Stimulated activated CD8-positive, alpha-beta memory T cell treated with anti-CD3 and anti-CD28 coated beads, Interleukin-2, amount 100 ng/mL, for 1 hour (primary cell): ENCODE measurements at places on chromosomes 13 and 19.

- no peak for DNase-seq
Observed at GRCh38 chr13:63367522-63368198, 1952.0 kb upstream of the PCDH20 start.

DNA sequence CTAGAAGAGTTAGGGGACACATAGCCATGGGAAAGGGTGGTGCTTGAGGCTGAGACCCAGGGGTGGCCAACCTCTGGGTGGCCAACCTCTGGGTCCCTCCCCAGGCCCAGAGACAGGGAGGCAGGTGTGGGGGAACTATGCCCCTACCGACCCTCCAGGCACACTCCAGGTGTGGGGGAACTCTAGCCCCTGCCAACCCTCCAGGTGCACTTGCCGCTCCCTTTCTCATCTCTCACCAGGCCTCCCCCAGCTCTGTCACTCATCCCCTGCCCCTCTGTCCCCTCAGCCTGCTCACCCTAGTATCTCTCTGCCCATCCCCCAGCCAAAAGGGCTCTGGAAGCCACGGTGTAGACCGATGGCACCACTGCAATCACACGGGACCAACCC lies 10.6 kb upstream of the VSTM2B start:
- no peak for DNase-seq

- no peak for DNase-seq
Observed at GRCh38 chr19:11151181-11151580, 4.4 kb downstream of the SPC24 start.

DNA sequence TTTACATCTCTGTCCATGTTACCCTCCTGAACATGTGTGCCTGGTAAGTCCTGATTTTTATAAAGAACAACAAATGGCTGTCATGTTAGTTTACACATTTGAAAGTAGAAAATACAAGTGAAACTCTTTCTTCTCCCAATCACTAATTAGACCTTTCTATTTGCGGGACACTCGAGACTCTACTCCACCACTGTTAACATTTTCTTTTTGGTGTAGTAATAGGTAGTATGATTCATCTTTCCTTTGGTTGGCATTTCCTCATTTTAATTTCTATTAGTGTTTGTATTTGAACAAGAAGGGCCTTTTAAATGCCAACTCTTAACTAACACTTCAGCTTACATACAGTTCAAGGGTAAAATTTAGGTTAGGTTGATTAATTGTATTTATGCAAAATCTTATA lies 371.1 kb downstream of the PCDH9 start:
- DNase-seq: no peak

DNA sequence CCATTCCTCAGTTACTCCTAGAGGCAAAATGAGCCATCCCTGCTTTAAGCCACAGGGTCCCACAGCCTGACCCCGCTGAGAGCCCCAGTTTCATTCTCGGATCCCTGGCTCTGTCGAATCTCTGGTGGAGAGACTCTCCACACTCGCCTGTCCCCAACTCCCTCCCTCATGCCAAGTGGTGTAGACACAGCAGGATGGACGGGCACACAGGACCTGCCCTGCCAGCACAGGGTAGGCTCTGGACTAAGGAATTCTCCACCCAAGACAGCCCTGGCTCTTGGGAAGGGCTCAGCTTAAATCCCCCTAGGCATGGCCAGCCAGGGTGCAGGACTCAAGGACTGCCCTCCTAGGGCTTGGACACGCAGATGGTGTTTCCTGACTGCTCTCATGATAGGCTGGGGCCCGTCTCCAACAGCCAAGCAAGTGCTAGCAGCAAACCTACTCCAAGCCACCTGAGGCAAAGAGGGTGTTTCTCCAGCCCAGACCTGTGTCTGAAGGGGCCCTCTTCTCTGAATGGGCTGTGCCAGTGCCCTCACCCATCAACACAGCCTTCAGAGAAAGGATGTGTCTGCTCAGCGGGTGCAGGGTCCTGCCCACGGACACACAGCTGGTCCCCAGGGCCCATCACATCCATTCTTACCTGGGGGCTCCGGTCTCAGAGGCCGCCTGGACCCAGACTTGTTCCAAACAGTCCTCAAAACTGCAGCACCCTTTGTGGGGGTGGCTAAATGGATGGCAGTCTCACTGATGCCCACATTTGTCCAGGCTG lies 65.3 kb downstream of the PEPD start:
- DNase-seq: no peak

DNA sequence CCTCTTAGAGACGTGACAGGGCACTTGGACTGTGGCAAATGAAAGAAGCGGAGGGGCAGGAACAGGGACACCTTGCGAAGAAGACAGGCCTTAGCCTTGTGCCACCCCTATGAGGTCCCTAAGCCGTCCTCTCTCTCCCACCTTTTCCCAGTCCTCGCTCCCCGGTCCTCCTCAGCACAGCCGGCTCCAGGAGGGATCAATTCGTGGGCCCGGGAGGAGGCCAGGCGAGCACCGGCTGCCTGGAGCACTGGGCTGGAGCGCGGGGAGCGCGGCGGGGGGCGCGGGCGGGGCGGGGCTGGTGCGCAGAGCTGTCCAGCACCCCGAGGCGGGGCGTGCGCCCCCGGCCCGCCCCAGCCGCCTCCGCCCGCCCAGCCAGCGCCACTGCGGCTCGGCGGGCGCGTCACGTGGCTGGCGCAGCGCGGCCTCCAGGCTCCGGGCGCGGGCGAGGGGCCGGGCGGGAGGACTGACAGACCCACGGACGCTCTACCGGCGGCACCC lies at the start of gene LRP3:
Gene LRP3, plus strand, starts transcription at position 466 of the 498 bp plus-strand sequence. CDS start 456 bp downstream, outside the sequence.
- no peak for DNase-seq

DNA sequence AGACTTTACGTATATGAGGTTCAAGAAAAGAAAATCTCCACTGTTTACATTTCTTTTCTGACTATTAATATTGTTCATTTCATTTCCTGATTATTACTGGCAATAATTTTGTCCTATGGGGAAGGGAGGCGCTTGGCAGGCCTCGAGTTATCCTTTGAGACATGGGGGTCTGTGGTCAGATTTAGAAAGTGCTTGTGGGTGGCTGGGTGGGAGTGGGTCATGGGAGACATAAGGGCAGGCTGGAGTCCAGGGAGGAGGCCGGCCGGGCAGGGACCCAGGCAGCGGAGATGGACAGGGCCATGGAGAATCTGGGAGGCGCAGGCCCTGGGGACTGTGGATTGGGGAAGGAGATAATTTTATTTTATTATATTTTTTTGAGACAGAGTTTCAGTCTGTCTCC lies 40.1 kb downstream of the LTBP4 start:
- no peak for DNase-seq

- DNase-seq: peak; percentile 79
Observed at GRCh38 chr13:44435142-44435918, 61.7 kb downstream of the SERP2 start.

GRCh38 chr19:10214784-10215183 lies 16.3 kb downstream of the S1PR2 start:
- no peak for DNase-seq

- DNase-seq: no peak
Observed at GRCh38 chr13:98976941-98977340, 923 bp downstream of the DOCK9 start.

DNA sequence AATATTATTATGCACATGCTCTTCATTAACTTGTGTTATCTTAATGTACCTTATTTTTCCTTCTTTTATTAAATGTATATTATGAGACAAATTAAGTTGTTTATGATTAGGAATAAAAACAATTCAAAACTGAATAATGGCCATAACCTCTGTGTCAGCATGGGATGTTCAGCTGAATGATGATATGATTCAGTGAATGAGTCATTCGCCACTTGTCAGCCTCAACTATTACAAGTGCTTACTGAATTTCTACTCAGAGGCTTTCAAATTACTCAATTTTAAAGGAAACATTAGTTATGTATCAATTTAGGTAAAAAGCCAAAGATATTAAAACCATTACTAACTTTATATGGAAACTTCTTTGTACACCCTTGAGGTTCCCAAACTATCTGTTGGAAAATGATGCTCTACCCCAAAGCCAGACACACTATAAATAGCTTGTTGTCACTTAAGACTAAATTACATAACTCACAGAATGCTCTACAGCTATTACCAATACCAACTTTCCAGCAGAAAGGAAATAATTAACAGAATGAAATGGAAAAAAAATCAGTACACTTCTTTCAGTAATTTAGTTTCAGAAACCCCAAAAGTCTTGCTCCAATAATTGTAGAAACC lies 14.4 kb downstream of the LIG4 start:
- no peak for DNase-seq

GRCh38 chr13:108919036-108919907 lies 289.9 kb downstream of the MYO16 start:
- no peak for DNase-seq

- DNase-seq: no peak
Observed at GRCh38 chr13:38008636-38009035, 139.1 kb upstream of the TRPC4 start.

GRCh38 chr13:39765801-39766463 lies 110.5 kb downstream of the COG6 start:
- DNase-seq: no peak

- DNase-seq: no peak
Observed at GRCh38 chr13:62433660-62434059, 1018.0 kb upstream of the PCDH20 start.

DNA sequence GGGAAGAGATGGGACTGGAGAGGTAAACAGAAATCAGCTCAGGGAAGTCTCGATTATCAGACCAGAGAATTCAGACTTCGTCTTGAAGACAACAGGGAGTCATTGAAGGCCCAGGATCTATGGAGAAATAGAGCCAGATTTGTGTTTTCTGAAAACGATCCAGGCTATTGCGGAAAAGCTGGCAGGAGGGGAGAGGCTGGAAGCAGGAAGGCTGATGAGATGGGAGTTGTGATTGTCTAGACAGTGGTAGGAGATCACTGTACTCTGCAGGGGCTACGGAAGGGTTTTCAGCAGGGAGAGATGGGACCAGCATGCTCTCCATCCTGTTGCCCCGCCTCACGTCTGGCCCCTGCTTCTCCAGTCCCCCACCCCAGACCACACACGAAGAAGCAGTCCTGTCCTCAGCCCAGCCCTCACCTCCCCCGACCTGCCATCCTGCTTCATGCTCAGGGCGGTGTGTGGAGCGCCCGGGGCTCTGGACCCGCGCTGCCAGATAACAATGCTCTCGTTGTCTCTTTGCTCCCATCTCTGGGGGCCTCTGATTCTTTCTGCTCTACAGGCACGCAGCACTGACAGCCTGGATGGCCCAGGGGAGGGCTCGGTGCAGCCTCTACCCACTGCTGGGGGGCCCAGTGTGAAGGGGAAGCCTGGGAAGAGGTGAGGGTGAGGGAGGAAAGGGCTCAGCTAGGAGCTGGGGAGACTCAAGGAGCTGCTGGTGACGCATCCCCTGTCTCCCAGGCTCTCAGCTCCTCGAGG lies 1.9 kb downstream of the ARHGAP33 start:
- DNase-seq: no peak

DNA sequence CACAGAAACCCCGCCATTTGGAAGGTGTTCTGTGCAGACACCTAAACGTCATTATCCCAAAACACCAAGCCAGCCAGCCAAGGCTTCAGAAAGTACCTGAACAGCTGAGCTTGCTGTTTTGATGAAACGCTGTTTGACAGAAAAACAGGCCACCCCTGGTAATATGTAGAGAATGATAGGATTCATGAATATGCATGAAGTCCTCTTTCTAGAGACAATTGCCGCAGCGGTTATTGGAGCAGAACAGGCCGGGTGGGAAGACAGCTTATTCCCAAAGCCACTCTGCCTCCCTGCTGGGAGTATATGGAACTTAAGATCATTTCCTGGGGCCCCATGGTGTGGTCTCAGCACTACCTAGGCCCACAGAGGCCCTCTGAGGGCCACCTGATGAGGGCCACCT lies 229.5 kb downstream of the UQCRFS1 start:
- DNase-seq: no peak

- DNase-seq: peak; percentile 52
Observed at GRCh38 chr13:48580185-48580803, 47.4 kb upstream of the RCBTB2 start.

DNA sequence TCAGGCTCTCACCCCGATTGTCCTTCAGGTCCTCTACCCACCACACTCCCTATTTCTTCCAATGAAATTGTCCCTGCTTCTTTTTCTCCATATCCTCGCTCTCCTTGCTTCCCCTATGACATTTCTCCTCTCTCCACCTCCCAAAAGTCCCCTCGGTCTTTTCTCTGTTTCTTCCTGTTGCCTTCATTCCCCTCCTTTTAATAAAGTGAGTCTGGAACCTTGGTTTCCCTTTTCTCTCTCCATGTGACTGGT lies 676 bp upstream of the ZNF574 start:
- DNase-seq: no peak

DNA sequence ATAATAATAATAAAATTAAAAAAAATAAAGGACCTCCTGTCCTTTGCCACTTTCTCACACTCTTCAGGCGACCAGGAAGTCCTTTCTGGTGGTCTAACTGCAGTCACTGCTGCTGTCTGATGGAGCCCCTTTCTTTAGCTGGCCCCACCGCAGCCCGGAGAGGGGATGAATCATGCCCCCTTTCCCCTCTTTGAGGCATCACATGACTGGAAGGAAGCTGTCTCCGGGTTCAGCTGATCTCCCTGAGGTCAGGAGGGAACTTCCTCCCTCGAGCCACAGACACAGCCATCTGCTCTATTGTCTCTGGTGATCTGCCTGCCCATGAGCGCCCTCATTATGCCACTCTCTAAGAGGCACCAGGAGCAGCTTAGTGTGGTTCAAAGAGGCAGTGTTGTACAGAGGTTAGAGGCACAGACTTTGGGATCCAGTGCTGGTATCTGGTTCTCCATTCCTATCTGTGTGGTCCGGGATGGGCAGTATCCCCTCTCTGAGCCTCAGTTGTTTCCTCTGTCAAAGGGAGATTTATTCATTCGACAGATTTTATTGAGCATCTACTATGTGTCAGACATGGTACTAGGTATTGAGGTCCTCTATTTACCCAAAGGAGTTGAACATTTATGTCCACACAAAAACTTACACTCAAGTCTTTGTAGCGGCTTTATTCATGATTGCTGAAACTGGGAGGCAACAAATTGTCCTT lies 30.0 kb downstream of the VAV1 start:
- DNase-seq: peak; percentile 54

- DNase-seq: no peak
Observed at GRCh38 chr13:30340331-30341250, 33.2 kb upstream of the KATNAL1 start.

DNA sequence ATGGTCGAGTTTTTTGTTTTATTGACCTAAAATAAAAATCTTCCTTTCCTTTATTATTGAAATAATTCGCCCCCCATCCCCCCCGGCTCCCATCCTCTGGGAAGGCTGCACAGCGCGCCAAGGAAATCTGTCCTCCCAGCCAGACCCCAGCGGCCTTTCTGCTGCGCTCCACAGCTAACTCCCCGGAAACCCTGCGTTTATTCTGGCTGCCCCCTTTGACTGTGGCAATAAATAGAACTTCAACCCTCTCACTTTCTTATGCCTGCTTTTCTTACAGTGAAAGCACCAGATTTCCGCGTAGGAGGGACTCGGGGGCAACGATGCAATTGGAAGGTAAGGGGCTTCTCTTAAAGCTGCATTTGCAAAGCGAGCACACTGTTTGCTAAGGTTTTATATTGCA lies 9.7 kb upstream of the C19orf12 start:
- DNase-seq: no peak

GRCh38 chr19:5621311-5621944 lies 1.1 kb downstream of the SAFB2 start:
- no peak for DNase-seq

- no peak for DNase-seq
Observed at GRCh38 chr19:30312582-30313352, 59.4 kb upstream of the ZNF536 start.
